ENCODE measurements at places on chromosomes 2 and 18. TPM values are rescaled to one million over a fixed set of nuclear protein-coding genes. Genes with fewer than 3 reads are reported as not detected.

SKOR2 gene
- total RNA-seq = not detected

CFC1 gene
- total RNA-seq = not detected

ATP6V1B1 gene
- not detected for total RNA-seq

REG1A gene
- total RNA-seq = not detected

UGT1A10 gene
- total RNA-seq = not detected

BMP10 gene
- not detected for total RNA-seq

RIT2 gene
- total RNA-seq = 30.0 TPM

NCKAP1 gene
- 259 TPM for total RNA-seq

SIX2 gene
- total RNA-seq = not detected

CFAP65 gene
- total RNA-seq = 0.63 TPM

DYSF gene
- total RNA-seq = 1.6 TPM

REG1B gene
- not detected for total RNA-seq

PMS1 gene
- total RNA-seq = 76.1 TPM

TBR1 gene
- 132 TPM for total RNA-seq

STK36 gene
- 77.0 TPM for total RNA-seq

LIMS3 gene
- total RNA-seq = 2.5 TPM

TWIST2 gene
- total RNA-seq = not detected

Data from parietal lobe (tissue), 2 donors.